ENCODE measurements at places on chromosomes 11 and 22.

GRCh38 chr11:107301878-107302277 lies 155.7 kb downstream of the CWF19L2 start:
- no peak for DNase-seq

DNA sequence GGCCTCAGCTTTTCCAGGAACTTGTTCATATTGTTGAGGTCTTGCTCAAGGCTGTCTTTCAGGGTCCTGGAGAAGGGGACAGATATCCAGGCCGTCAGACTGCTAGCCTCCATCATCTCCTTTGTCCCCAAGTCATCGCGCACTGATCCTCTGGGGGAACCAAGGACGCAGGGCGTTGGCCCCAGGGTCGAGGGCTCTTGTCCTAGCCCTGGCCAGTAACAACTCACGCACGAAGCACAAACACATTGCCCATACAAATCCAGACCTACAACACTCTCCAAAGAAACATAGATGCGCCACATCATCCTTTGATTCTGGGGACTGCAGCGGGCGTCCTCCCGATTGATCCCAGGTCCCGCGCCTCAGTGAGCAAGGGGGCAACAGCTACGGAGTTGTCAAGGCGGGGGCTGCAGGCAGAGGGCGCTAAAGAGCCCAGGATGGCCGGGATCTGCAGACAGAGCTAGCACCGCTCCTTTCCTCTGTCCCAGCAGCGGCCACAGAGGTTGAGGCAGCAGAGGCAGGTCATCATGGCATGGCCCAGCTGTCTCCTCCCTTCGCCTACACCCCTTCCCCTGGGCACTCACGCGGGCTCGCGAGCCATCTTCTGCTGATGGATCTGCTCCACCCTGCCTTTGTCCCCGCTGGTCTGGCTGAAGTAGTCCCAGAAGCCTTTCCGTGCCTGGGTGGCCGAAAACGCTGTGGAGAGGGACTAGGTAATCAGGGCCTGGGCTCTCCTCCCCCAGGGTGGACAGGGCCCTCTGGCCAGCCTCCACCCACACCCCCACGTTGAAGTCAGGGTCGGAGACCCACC lies 472 bp downstream of the APOA5 start:
- peak; percentile 87 for DNase-seq

- no peak for DNase-seq
These were observed 140.5 kb downstream of the MIAT start for GRCh38 chr22:26797910-26798309.

- DNase-seq, result peak; percentile 85
These were observed 5.2 kb downstream of the DGAT2 start for GRCh38 chr11:75773595-75774353.

- DNase-seq, result no peak
These were observed 24.9 kb upstream of the CCDC89 start for GRCh38 chr11:85710917-85711316.

DNA sequence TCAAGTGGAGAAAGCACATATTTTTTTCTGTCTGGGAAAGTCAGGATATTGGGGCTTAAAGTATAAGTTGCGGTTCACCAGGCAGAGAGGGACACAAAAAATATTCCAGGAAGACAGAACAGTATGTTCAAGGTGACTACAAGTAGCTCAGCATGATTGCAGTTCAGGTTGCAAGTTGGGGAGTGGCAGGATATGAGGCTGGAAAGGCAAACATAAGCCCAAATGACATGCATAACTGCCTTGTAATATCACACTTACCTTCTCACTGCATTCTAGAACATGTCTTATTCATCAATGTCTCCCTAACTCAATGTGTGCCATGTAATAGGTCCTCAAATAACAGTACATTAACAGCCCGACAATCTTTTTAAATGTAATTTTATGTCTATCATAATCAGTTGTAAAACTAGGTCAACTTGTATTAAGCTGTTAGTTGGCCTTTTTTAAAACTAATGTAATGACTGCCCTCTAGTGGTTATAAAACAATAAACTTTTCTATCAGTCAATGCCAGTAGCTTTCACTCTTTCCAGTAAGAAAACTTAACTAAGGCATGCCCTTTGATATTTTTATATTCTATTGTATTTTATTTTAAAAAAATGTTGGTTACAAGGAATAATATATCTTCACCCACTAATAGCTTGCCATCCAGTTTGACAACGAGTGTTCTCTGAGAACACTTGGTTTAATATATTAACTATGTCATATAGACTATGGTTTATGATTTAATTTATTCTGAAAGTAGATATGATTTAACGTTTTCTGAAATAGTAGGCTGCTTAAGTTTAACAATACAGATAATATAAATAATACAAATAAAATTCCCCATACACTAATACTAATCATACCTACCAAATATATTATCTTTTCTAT lies 39.4 kb upstream of the CFAP300 start:
- DNase-seq, result peak; percentile 32

DNA sequence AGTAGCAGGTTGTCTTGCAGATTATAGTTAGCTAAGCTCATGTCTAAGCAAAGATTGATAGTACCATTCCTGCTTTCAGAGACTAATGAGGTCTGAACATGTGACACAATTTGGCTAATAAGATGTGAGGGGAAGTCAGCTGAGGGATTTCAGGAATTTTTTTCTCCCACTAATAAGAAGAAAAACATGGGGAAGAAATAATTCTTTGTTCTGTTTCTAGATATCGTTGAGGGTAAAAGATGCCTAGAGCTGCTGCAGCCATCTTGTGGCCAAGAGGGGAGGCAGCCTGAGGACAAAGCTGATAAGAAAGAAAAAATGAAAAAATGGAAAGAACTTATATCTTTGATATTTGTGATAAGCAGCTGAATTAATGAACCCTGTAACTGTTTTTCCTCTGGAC lies 1334.4 kb downstream of the LRRC4C start:
- no peak for DNase-seq

- no peak for DNase-seq
These were observed 537 bp downstream of the EP300 start for GRCh38 chr22:41092847-41093411.

GRCh38 chr22:21443735-21444421 lies 23.3 kb upstream of the TMEM191C start:
- no peak for DNase-seq

GRCh38 chr11:698493-699115 lies 3.0 kb downstream of the TMEM80 start:
- no peak for DNase-seq

DNA sequence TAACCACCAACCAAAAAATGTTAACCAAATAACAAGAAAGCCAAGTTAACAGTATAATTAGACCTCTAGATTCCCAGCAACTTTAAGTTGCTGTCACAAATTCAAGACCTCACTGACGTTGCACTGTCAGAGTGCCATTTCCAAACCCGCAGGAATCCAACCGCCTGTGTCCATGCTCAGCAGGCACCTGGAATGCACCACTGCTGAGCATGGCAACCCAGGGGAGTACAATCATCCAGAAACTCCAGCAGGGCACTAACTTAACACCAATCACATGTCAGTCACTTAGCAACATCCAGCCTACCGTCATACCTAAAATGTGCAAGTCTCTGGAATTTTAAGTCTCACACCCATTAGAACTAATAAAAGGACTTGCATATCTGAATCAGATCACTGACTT lies 48.8 kb downstream of the SMCO4 start:
- no peak for DNase-seq

GRCh38 chr11:64385945-64386704 lies 27.2 kb downstream of the RPS6KA4 start:
- no peak for DNase-seq

DNA sequence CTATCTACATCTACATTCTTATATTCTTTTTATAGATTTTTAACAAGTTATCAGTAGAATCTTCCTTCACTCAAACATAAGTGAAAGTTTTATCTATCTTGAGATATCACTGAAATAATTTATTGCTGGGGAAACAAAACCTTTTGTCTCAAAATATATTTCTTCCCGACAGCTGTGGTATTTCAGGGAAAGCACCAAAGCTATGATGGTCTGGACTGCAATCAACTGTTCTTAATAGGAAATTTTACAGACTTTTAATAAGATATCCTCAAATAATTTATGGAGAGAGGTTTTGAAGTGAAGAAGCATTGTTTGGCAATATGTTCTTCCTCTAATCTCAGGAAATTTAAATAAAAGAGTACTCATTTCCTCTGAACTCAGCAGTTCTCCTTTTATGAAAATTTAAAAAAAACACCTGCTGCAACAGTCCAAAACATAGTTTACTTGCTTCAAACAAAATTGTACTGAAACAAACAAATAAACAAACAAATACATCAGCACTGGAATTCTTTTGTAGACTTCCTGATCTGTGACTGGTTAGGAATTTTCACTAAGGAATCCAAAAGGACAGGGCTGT lies 33.9 kb upstream of the EIF3M start:
- DNase-seq, result no peak

GRCh38 chr11:34519595-34520235 lies 6.1 kb upstream of the ELF5 start:
- no peak for DNase-seq

GRCh38 chr22:28231441-28231840 lies 312.4 kb upstream of the PITPNB start:
- DNase-seq, result no peak

DNA sequence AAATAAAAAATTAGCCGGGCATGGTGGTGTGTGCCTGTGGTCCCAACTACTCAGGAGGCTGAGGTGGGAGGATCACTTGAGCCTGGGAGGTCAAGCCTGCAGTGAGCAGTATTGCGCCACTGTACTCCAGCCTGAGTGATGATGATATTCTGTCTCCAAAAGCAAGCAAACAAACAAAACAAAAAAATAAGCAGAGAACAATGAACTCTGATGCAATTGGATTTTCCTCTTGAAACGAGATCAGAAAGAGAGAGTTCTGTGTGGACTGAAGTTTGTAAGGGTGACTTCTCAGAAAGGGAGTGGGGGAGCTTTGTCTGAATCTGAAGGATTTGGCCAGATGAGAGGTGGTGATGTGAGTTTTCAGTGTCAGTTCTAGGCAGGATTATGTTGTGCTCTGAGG lies 6.0 kb upstream of the TMEM123 start:
- no peak for DNase-seq

DNA sequence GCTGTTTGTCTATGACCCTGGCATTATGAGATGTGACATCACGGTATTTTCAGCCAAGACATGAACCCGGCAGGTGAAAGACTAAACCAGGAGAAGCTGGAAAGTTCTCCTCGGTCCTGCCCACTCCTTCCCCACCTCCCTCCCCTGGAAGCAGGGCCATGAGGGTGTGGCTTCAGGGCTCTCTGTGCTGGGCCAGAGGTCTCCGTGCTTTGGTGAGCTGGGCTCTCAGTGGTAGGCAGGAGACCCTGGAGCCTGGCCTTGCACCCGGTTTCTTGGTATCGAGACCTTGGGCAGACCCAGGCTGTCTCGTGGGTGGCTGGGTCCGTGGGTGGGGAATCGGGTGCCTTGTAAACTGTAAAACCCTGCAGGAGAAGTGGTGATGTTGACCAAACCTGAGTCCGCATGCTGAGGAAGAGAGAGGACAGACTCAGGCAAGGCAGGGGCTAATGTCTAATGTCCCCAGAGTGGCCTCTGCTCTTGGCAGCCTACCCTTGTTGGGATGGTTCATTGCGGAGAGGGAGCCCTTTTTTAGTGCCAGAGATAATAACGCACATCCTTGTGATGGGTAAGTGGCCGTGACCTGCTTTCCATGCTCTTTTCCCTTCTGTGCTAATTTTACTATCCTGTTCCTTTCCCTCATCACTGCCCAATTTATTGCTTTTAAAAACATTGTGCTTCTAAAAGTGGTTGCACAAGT lies 48.6 kb upstream of the PARVG start:
- no peak for DNase-seq

DNA sequence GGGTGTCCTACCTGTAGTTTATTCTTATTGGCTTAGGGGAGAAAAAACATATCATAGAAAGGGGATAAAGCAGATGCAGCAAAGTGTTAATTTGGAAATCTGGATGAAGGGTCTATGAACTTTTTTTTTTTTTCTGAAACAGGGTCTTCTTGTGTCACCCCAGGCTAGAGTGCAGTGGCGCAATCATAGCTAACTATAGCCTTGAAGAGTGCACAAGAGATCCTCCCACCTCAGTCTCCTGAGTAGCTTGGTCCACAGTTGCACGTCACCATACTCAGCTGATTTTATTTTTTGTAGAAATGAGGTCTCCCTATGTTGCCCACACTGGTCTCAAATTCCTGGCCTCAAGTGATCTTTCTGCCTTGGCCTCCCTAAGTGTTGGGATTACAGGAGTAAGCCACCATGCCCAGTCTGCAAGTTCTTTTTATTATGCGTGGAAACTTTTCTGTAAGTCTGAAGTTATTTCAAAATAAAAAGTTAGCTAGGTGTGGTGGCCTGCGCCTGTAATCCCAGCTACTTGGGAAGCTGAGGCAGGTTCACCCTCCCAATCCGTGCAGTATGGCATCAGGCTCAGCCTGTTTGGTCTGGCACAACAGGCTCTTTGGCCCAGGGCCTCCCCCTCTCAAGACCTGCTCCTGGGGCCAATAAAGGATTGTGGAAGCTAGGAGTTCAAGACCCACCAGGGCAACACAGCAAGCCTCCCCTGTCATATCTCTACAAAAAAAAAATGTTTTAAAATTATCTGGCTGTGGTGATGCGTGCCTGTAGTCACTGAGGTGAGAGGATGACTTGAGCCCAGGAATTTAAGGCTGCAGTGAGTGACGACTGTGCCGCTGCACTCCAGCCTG lies 111.9 kb downstream of the MED15 start:
- DNase-seq, result no peak

- no peak for DNase-seq
These were observed 44.7 kb upstream of the ARHGAP32 start for GRCh38 chr11:129236850-129237249.

- DNase-seq, result no peak
These were observed 662 bp upstream of the TRIM3 start for GRCh38 chr11:6474413-6474792.

GRCh38 chr11:33257897-33258630 lies 883 bp downstream of the HIPK3 start:
- DNase-seq, result peak; percentile 69

- DNase-seq, result no peak
These were observed 8.3 kb downstream of the MRPL17 start for GRCh38 chr11:6674862-6675261.

DNA sequence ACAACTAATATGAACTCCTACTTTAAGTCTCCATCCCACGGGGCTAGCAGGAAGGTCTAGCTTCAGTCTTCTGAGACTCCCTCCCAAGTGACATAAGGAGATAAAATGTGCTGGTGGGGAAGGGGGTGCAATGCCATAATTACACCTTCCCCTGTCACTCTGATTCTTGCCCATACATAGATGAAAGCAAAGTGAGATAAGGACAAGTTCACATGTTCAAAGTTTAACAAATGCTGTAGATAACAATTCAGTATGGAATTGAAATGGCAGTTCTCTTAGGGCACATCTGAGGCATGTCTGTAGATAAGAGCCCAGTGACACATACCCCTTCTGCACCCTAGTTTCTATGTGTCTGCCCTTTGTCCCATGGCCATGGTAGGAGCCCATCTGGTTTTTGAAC lies 38.2 kb upstream of the PANX1 start:
- no peak for DNase-seq

GRCh38 chr11:35723913-35724312 lies 61.3 kb downstream of the TRIM44 start:
- DNase-seq, result no peak

DNA sequence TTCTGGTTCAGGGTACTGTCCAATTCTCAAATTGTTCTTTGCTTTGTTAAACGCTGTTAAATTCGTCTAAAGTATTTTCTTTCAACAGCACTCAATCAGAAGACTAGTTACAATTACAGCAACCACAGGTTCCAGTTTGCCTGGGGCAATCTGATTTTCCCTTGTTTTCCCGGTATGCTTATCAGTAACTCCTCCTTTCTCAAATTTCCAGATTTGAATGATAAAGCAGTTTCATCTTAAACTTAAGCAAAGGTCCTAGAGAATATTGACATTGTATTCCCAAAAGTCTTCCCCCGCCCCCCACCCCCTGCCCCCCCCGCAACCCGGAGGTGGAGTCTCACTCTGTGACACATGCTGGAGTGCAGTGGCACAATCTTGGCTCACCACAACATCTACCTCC lies 10.5 kb upstream of the USP28 start:
- DNase-seq, result no peak
